GM03348 (cell line): ENCODE measurements at places on chromosomes 11 and 22.

GRCh38 chr11:83544846-83545245 is 258.7 kb upstream of the CCDC90B start:
- no peak for DNase-seq

- no peak for DNase-seq
These were observed 4.0 kb downstream of the AP5B1 start for GRCh38 chr11:65776710-65777141.

DNA sequence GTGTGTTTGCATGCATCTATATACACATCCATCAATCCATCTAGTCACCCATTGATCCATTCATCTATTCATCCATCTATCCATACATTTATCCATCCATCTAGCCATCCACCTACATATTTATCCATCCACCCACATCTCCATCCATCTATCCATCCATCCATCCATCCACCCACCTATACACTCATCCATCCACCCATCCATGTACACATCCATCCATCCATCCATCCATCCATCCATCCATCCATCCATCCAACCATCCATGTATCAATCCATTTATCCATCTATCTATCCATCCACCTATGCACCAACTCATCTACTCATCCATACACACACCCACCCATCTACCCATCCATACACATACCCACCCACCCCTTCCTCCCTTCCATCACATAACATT is 18.8 kb upstream of the MYEOV start:
- DNase-seq, result no peak

DNA sequence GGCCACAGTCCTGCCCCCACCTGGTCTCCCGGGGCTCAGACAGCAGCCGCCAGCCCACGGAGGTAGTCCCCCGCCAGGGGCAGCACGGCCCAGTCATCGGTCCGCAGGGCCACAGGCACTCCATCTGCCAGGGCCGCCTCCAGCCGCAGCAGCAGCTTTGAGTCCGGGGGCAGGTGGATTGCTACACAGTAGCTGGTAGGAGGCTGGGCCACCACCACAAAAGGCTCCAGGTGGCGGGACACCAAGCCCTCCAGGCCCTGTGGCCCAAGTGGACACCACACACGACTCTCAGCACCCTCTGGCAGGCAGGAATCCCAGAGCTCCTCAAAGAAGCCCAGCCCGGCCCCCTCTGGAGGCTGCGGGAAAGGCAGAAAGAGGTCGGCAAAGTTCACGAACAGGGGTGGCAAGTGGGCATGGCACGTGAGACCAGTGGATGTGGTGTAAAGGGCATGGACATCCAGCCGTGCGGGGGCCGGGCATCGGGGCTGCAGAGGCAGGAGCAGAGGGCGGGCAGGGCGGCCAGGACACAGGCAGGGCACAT is 2.9 kb downstream of the AP5B1 start:
- no peak for DNase-seq

DNA sequence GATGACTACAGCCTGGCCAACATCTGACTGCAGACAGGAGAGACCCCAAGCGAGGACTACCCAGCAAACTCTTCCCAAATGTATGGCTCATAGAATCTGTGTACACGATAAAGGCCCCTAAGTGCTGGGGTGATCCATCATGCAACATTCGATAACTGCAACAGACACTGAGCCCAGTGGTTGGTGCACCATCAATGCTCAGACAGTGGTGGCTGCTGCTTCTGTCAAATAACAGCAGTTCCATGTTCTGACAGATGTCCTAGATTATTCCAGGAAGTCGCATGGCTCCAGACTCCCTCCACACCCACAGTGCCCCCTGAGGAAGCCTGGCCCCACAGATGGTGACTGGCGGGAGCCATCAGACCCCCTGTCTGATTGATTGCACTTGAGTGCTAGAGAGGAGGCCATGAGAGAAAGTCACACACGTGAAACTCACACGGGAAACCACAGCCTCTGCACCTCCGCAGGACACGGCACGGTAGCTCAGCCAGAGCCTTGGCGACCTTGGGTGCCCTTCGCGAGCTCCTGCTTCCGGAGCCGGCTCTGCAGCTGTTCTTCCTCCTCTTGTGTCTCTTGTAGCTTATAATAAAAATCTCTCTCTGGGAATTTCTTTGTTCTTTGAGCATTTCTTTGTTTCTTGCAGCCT is 1155.9 kb downstream of the TBC1D22A start:
- no peak for DNase-seq

DNA sequence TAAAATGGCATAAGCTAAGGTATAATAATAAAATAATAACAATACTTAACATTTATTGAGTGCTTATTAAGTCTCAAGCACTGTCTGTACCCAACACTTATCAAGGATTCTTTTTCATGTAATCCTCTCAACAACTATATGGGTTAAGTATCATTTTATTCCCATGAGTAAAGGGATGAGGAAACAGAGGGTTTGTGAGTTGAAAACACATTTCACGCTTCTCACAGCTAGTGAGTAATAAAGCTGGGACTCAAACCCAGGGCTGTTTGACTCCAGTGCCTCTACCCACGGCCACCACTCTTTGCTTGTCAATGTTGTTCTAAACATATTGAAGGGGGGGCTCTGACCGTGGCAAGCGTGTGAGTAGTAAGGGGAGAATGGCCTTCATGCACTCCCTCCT is 8.7 kb downstream of the CD3E start:
- no peak for DNase-seq

- no peak for DNase-seq
These were observed 24.1 kb upstream of the KRTAP5-7 start for GRCh38 chr11:71502871-71503435.

DNA sequence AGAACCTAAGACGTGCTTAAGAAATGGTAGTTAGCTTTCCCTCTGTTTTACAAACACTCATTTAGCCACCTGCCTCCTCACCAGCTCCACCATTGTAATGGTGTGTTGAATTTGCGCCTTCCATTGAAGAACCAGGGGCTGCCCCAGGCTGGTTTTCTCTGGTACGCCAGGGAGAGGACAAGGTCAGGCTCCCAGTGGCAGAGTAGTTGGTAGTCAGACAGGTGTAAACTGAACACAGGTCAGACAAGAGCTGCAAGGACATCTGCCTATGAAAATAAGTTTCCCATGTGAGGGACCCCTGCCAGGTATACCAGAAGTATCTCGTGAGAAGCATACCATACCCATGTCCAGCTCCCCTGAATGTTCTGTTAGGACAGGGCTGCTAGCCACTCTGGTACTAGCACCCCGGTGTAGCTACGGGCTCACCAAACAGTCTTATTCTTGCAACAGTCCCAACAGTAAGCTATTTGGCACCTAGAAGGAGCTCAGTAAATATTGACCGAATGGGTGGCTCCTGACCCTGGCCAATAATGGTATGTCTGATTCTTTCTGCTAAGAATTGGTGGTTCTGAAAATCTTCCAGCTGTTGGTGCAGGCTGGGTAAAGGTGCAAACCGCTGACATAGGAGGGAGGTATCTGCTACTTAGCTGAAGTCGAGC is 359.0 kb downstream of the LARGE1 start:
- no peak for DNase-seq

DNA sequence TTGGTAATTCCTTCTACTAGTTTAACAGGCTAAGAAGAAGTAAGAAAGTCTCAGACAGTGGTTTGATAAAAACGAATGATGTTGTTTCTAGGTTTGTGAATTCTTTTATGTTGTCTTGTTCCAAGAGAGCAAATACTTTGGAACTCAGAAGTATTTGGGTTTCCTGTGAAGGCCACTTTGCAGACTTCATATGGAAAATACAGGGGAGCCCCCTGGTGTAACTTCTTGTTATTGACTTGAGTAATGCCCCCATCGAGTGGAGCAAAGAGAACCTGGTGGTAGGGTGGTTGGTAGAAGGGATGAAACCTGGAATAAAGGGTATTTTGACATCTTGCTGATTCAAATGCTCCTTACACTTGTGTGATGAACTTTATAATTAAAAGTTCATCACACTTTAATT is 40.0 kb upstream of the PTH start:
- no peak for DNase-seq

GRCh38 chr11:62922189-62922589 is 1.0 kb upstream of the CHRM1 start:
- DNase-seq, result no peak

DNA sequence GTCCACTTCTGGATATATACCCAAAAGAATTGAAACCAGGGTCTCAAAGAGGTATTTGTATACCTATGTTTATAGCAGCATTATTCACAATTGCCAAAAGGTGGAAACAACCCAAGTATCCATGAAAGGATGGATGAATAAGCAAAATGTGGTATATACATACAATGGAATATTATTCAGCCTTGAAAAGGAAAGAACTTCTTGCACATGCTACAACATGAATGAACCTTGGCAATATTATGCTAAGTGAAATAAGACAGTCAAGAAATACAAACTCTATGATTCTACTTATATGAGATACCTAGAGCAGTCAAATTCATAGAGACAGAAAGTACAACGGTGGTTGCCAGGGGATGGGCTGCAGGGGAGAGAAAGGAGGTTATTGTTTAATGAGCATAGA is 21.6 kb upstream of the PAK1 start:
- no peak for DNase-seq

DNA sequence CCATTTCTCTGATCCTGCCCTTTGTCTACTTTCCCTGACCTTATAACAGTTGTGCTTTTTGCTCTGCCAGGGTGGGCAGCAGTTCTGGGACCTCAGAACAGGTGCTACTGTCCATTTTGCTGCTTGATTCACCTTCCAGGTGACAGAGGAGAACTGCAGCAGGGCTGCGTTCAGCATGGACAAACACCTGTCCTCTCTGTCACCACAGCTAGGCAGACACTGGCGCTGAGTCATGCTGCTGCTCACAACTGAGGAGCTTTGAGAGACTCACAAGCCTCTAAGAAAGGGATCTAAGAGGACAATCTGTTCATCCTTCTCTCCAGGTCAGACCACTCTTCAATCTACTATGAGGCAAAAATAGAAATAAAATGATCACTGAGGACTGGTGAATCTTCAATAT is 1144.5 kb upstream of the CCDC90B start:
- no peak for DNase-seq

DNA sequence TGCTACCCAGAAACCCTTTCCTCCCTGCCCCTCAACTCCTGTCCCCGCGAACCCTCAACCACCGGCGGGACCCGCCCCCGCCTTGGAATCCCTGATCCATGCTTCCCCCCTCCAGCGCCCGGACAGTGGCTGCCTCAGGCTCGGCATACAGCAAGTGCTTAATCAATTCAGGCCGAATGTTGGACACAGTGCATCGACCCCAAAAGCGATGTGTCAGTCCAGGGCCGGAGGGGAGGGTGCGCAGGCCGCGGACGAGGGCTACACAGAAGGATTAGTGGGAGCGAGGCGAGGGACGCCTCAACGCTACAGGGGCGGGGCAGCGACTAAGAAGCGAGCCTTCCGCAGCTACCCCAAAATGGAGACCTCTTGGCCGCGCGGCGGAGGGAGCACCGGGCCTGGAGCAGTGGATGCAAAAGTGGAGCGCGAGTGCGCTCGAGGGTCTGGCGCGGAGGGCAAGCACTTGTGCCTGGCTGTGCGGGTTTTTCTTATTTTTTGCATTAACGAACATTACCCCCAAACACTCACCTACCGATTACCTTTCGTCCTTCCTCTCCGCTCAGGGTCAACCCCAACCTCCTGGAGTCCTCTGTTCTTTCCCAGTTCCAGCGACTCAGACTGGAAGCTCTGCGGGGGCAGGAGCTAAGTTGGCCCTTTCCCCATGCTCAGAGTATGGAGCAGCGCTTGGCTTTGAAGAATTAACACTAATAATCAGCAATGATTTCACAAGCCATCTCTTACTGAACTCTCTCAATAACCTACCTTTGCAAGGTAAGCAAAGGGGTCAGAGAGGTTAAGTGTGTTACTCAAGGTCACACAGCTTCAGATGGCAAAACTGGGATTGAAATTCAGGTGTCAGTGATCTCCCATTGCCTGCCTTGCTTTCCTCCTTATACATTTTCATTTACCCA is 30.0 kb upstream of the WNT11 start:
- peak; percentile 81 for DNase-seq
